ENCODE measurements at places on chromosomes 3 and 15. TPM values are rescaled to one million over a fixed set of nuclear protein-coding genes. Genes with fewer than 3 reads are reported as not detected.

CFAP100 gene
- total RNA-seq = not detected

DNA sequence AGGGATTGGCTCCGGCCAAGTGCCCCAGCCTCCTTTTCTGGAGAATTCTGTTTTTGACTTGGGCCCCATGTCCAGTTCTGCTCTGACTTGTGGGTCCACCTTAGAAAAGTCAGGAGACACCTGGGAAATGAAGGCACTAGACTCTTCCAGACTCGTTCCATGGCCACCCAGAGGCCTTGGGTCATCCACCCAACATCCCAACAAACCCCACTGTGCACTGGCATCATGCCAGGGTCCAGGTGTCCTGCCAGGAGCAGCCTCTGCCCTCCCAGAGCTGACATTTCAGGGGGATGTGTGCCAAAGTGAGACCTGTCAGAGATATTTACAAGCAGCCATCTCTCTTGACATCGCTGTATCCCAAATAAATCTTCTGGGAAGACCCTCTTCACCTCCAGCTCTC lies 13.2 kb downstream of the SPATA12 start:
- peaks cover 11% of the 10 kb centered on the region for H3K4me1 ChIP-seq
- peaks cover 2% of the 10 kb centered on the region for H3K36me3 ChIP-seq
- DNase-seq = no peak
- H3K27ac ChIP-seq = no peak overlapping the region
- H3K27me3 ChIP-seq = peaks cover 4% of the 10 kb centered on the region

DNA sequence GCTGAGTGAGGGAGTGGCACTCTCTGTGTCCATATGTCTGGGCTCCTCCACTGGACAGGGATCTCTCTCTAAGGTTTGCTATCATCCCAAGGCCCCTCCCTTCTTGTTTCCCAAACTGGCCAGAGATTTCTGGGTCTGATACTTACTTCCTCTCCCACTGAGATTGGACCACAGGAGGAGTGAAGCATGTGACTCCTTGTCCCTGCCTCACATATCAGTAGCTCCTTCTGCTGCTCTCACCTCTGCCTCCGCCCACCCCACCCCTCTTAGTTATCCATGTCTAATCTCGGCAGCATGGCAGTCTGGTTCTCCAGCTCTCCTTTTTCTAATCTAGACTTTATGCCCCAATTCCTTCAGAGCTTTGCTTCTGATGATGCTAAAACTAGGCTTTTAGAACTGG lies 223.1 kb downstream of the RPLP1 start:
- no peak overlapping the region for H3K27ac ChIP-seq
- peaks cover 72% of the 10 kb centered on the region for H3K27me3 ChIP-seq
- no peak overlapping the region for H3K4me3 ChIP-seq
- H3K4me1 ChIP-seq = no peaks in the 10 kb centered on the region
- DNase-seq = no peak

TGM5 gene
- not detected for total RNA-seq

GRCh38 chr3:134355416-134355815 lies 18.8 kb downstream of the AMOTL2 start:
- H3K4me3 ChIP-seq = peak overlapping the region; percentile 9
- H3K27me3 ChIP-seq = no peaks in the 10 kb centered on the region
- peak; percentile 22 for DNase-seq
- peaks cover 44% of the 10 kb centered on the region for H3K36me3 ChIP-seq
- H3K4me1 ChIP-seq = peaks cover 94% of the 10 kb centered on the region

ZNF385D gene
- 1.2 TPM for total RNA-seq

GOLGA6L26 gene
- not detected for total RNA-seq

DNA sequence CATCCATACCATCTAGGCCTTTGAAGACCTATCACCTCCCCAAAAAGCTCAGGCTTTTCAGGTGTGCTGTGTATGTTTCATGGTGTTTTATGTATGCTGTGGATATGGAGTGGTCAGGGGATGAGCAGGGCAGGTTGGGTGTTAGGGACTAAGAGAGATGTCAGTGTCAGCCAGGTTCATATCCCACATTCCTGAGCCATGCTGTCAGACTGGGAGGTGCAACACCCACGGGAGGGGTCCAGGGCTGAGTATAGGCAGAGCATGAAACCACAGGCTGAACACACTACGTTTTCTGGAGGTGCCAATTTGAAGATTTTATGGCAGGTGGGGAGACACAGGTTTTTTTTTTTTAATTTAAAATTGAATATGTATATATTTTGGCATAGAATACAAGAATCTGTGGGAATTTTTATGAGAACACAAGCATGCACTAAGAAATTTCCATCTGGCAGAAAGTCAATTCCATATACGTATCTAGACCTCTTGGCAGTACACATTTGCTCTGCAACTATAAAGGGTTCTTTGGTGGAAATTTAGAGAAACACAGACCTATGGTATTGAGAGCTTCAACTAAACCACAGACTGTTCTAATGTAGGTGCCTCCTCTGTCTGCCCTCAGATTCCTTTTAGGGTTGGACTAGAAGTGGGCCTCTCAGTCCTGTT lies 101.9 kb upstream of the RNU6-1 start:
- no peaks in the 10 kb centered on the region for H3K36me3 ChIP-seq
- H3K4me1 ChIP-seq = peaks cover 57% of the 10 kb centered on the region
- no peaks in the 10 kb centered on the region for H3K27me3 ChIP-seq

TTLL3 gene
- 31.5 TPM for total RNA-seq

GRCh38 chr15:37009288-37009687 lies 91.1 kb downstream of the MEIS2 start:
- no peak overlapping the region for H3K4me3 ChIP-seq
- DNase-seq = no peak
- no peak overlapping the region for H3K27ac ChIP-seq
- no peaks in the 10 kb centered on the region for H3K27me3 ChIP-seq

ECE2 gene
- not detected for total RNA-seq

FBXW12 gene
- not detected for total RNA-seq

DNA sequence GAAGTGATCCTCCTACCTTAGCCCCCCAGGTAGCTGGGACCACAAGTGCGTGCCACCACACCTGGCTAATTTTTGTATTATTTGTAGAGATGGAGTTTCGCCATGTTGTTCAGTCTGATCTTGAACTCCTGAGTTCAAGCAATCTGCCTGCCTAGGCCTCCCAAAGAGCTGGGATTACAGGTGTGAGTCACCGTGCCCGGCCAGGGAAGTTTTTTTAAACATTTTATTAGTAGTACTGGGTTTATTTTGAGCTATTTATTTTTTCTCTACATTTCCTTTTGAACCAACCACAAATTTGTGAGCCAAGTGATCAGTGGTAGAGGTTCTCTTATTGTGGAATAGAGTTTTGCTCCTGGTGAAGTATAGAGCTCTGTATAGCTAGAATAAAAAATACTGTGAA lies 33.7 kb downstream of the ARMC8 start:
- no peak overlapping the region for H3K27ac ChIP-seq
- peaks cover 39% of the 10 kb centered on the region for H3K4me1 ChIP-seq
- peaks cover 11% of the 10 kb centered on the region for H3K36me3 ChIP-seq
- DNase-seq = no peak
- no peak overlapping the region for H3K4me3 ChIP-seq

DNA sequence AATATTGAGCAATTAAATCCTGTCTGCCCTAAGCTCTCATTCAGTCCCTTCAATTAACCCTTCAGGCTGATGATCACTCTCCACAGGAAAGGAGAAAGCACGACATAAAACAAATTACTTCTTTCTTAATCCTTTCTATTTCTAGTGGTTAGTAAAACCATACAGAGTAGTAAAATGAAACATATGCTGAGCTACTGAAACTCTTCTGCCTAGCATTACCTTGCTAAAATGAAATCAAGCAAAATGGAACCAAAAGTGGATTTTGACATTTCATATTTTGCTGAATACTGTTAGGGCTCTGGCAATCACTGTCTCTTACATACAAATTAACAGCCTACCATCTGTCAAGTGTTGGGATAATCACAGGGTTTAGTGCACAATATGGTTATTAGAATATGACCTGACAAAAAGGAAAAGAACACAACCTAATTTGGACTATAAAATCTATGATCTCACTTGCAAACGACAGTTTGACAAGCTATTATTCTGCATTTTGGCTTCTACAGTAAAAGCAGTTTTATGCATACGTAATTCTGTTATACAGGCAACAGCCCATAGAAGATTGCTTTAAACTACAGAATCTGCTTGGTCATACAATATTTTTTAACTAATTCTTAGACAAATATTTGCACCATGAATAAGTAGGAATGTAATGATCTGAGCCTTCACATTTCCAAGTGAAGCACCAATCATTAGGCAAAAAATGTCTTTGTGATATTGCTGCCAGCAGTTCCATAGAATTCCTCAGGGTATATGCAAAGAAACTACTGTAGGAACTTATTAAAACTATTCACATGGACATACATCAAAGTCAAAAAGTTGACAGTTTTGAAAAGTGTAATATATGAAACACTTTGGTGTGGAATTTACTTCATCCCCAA lies 105.0 kb downstream of the FHIT start:
- no peak overlapping the region for H3K27ac ChIP-seq
- DNase-seq = no peak
- no peaks in the 10 kb centered on the region for H3K4me1 ChIP-seq
- H3K4me3 ChIP-seq = no peak overlapping the region
- H3K36me3 ChIP-seq = no peaks in the 10 kb centered on the region

GRCh38 chr15:74769463-74770025 lies 12.3 kb upstream of the CSK start:
- H3K27me3 ChIP-seq = peaks cover 5% of the 10 kb centered on the region
- DNase-seq = no peak
- no peaks in the 10 kb centered on the region for H3K36me3 ChIP-seq
- peaks cover 9% of the 10 kb centered on the region for H3K4me1 ChIP-seq
- H3K4me3 ChIP-seq = no peak overlapping the region
- no peak overlapping the region for H3K27ac ChIP-seq

ACAN gene
- total RNA-seq = 171 TPM

KAT2B gene
- total RNA-seq = 8.1 TPM

GRCh38 chr3:69472093-69472492 lies 86.2 kb upstream of the FRMD4B start:
- H3K27me3 ChIP-seq = peaks cover 36% of the 10 kb centered on the region
- H3K4me3 ChIP-seq = no peak overlapping the region
- peak overlapping the region; percentile 60 for H3K27ac ChIP-seq
- no peak for DNase-seq
- H3K4me1 ChIP-seq = no peaks in the 10 kb centered on the region

DNA sequence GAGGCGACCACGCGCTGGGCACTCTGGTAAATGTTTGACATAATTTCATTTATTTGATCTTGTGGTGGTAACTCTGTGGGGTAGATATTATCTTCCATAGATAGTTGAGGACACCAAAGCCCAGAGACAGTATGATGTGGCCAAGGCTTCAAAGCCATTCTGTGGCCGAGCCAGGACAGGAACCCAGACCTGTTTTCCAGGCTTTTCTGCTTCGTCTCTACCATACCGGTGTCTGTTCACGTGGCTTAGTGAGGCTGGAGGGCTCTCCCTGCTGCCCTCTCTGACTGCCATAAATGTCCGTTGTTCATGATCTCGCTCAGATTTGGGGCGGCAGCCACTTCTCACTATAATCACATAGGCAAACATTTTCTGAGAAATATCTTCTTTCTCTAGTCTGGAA lies 134.7 kb downstream of the PEX5L start:
- no peak for DNase-seq
- H3K36me3 ChIP-seq = no peaks in the 10 kb centered on the region
- H3K4me3 ChIP-seq = no peak overlapping the region
- H3K27ac ChIP-seq = no peak overlapping the region
- peaks cover 25% of the 10 kb centered on the region for H3K27me3 ChIP-seq

- no peak for DNase-seq
- peaks cover 8% of the 10 kb centered on the region for H3K4me1 ChIP-seq
- H3K4me3 ChIP-seq = no peak overlapping the region
These were observed 672.5 kb downstream of the NSUN3 start for GRCh38 chr3:94735354-94735753.

DNA sequence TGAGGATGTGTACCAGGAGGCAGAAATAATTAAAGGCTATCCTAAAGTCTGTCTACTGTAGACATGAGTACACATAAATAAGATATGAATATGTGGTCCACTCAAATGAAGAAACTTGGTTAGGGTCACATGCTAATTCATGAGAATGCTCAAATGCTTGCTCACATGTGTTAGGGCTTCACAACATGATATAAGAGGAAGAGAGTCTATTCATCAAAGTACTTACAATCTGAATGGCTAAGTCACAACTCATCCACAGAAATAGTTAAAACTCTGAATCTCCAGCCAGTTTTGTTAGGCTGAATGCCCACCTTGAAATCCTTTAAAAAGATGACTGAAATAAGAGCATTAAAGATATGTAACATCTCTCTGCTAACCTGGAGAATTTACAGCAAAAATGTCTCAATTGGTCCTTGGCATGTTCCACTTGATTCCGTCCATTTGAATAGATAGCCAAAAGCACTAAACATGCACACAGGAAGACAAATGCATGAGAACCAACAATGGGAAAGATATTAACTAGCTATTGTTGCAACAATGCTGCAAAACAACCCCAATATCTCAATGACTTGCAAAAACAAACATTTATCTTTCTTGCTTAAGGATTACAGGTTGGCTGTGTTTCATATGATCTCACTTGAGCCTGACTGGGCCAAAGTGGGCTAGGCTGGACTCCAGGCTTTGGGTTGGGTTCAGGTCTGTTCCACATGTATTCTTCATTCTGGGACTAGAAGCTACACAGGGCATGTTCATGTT lies 10.6 kb upstream of the TBC1D5 start:
- no peaks in the 10 kb centered on the region for H3K4me1 ChIP-seq
- DNase-seq = no peak
- no peaks in the 10 kb centered on the region for H3K27me3 ChIP-seq
- no peak overlapping the region for H3K4me3 ChIP-seq
- no peak overlapping the region for H3K27ac ChIP-seq

GRCh38 chr3:158165730-158166129 lies 55.8 kb downstream of the RSRC1 start:
- peaks cover 36% of the 10 kb centered on the region for H3K4me1 ChIP-seq
- no peak overlapping the region for H3K4me3 ChIP-seq
- no peaks in the 10 kb centered on the region for H3K27me3 ChIP-seq
- no peak for DNase-seq

GOLGA6L4 gene
- total RNA-seq = 6.8 TPM

GRK7 gene
- not detected for total RNA-seq

FEZF2 gene
- not detected for total RNA-seq

ZNF501 gene
- 1.7 TPM for total RNA-seq

DNA sequence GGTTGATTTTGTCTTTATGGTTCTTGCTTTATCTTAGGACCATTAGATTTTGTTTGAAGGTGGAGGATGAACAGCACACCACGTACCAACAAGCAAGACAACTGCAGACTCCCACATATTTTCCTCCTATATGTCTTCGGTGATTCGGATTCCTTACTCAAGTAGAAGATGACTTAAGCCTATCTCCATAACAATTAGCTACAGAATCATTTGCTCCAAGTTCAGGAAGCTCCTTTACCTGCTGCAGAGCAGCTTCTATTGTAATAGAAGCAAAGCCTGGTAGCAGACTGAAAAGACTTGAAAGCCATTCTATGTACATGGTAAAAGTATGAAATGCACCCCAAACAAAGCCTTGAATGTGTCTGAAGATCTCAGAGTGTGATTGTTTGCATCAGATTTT lies 229.0 kb downstream of the SOX2 start:
- peaks cover 12% of the 10 kb centered on the region for H3K27me3 ChIP-seq
- H3K4me1 ChIP-seq = no peaks in the 10 kb centered on the region
- H3K4me3 ChIP-seq = no peak overlapping the region
- no peak for DNase-seq
- H3K36me3 ChIP-seq = no peaks in the 10 kb centered on the region
- H3K27ac ChIP-seq = no peak overlapping the region

GRCh38 chr3:66211779-66212178 lies 9.0 kb upstream of the SLC25A26 start:
- no peak overlapping the region for H3K4me3 ChIP-seq
- DNase-seq = no peak
- H3K27ac ChIP-seq = no peak overlapping the region
- H3K27me3 ChIP-seq = no peaks in the 10 kb centered on the region
- H3K36me3 ChIP-seq = no peaks in the 10 kb centered on the region
- H3K4me1 ChIP-seq = no peaks in the 10 kb centered on the region

All from chondrocyte (in vitro differentiated cells).